ENCODE measurements at places on chromosomes 5 and 9. TPM values are rescaled to one million over a fixed set of nuclear protein-coding genes. Genes with fewer than 3 reads are reported as not detected.

DNA sequence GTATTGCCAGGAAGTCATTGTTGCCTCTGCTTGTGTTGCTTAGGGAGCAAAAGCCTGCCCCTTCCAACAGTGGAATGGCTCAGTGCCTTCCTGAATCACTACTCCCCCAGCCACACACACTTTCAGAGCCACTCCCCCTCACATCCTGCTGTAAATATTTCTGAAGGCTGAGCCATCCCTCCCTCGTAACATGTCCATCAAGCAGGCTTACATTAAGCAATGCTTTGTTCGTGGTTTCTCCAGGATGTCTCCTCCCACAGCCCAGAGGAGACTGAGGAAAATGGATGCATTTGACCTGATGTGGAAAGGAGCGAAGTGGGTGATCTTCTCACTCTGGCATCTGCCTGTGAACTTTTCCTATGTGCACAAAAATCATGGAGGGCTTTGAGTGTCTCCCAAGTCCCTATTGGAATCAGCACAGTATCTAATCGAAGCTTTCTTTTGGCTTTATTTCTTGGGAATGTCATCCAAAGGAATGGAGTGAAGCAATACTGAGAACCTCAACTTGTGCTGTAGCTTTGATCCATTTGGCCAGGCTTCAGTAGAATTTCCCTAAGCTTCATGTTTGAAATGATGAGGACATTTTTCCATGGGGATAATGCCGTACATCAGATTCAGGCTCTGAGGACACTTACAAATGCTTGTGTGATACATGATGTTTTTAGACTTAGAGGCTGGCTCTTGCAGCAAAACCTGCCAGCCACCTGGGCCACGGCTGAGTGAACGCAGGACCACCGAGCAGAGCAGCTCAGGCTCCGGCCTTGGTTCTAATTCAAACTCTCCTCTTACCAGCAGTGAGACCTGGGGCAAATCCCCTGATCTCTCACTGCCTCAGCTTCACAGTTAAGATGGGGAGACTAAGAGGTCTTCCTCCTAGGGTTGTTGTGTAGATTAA lies 389.1 kb downstream of the ENC1 start:
- peak; percentile 97 for DNase-seq

DNA sequence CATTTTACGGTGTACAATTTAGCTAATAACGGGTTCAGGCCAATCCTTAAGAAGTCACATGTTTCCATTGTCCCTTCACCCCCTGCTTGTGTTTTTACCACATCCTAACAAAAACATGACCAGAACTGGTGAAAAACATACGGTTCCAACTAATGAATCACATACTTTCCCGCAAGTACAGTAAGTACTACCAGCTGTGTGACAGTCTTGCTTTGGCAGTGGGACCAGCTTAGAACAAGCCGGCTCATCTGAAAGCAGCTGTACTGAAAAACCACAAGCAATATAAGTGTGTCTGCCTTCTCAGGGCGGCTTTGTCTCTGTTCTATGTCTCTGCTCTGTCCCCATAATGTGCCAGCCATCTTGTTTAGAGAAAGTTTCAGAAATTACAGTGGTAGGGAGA lies 242.5 kb downstream of the BNC2 start:
- DNase-seq, result peak; percentile 98

DNA sequence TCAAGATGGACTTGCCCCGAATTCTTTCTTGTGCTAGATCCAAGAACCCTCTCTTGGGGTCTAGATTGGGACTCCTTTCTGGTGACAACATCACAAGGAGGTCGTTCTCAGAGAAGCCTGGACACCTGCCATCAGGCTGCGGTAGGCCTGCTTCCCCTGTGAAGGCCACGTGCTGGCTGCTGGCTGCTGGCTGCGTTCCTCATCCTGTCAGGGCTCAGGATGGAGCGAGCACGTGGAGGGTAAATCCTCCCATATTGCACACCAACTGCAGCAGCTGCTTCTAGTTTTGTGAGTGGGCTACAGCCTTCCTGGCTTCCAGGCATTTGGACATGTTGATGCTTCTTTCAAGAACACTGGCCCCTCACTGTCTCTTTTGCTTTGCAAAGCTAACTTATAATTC lies 95.6 kb downstream of the HSPA4 start:
- DNase-seq, result peak; percentile 15

GRCh38 chr5:148186248-148187003 lies 16.4 kb upstream of the SPINK6 start:
- DNase-seq, result peak; percentile 40

DNA sequence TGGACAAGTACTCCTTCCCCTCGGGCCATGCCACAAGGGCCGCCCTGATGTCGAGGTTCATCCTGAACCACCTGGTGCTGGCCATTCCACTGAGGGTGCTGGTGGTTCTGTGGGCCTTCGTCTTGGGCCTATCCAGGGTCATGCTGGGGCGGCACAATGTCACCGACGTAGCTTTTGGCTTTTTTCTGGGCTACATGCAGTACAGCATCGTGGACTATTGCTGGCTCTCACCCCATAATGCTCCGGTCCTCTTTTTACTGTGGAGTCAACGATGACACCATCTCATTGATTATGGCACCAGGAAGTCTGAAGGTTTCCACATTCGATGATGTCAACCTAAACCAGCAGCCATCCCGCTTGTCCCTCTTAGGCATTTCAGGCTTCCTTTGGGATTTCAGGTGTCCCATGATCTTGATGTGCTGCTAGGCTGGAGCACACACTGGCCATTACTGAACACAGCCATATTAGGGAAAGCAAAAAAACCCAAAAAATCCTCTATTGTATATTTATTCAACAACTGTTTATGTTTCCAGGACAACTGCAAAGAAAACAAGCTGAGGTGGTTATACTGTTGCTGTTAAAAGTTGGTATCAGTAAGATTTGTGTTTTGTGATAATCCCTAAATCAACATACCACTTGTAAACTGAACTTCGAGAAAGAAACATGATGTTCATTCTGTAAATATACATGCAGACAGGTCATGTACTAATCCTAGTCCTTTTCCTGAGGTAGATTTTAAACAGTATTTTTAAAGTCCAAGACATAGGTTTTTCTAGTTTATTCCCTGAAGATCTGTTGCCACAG lies 1.1 kb downstream of the PLPP6 start:
- DNase-seq, result no peak

Gene PPP2CA
- total RNA-seq, result 76.6 TPM

Gene LOX
- 193 TPM for total RNA-seq

Gene CER1
- not detected for total RNA-seq

Gene DAB2
- 217 TPM for total RNA-seq
